ENCODE measurements at places on chromosomes 1 and 21.

GRCh38 chr1:87650306-87650705 is 321.6 kb downstream of the LMO4 start:
- no peak for DNase-seq

DNA sequence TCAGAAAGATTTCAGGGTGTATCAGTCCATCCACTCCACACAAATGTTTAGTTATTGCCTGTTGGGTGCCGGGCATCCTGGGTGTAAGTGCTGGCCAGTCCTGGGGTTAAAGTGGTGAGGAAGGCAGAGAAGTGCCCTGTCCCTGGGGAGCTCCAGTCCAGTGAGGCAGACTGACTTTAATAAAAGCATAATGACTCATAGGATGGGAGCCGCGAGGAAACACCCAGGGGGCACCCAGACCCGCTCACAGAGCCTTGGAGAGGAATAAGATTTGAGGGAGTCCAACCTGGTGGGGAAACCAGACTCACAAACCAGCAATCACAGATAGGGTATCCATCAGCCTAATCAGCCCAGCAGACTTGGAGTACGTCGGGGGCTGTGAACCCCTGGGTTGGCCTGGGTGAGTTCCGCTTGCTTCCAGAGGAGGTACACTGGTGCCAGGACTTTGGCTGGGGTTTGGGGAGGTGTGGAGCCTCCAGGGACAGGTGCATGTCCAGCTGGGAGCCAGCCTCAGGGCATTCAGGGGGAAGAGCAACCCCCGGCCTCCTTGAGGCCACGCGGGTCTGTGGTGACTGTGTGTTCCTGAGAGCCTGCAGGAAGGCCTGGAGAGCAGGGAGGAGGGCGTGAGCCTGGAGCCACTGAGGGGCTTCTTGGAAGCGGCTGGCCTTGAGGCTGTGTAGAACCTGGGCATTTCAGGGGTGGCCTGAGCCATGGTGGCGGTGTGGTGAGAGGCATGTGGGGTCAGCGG is 3.7 kb downstream of the PEAR1 start:
- DNase-seq: no peak

DNA sequence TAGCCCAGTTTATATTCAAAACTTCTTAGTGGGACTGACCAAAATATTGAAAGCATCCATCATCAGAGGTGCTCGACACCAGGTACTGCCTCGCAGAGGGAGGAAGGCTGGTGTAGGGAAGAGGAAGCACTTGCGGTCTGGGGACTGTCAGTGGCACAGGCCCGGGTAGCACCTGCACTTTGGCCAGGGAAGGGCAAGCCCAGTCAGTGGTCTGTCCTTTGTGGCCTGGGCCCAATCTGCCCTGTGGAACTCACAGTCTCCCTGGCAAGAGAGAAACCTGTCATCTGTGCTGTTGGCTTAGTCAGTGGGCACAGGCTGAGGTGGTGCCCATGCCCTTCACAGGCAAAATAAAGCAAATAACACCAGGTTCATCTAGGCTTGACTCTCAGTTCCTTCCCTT is 77.4 kb downstream of the SYT6 start:
- DNase-seq: no peak

- no peak for DNase-seq
Observed at GRCh38 chr1:66262208-66262963, 271.6 kb upstream of the SGIP1 start.

- DNase-seq: no peak
Observed at GRCh38 chr1:159009704-159010361, at the start of gene IFI16. IFI16 (plus strand) TSS chr1:159009907; CDS start chr1:159014681, 4,774 bp downstream.

DNA sequence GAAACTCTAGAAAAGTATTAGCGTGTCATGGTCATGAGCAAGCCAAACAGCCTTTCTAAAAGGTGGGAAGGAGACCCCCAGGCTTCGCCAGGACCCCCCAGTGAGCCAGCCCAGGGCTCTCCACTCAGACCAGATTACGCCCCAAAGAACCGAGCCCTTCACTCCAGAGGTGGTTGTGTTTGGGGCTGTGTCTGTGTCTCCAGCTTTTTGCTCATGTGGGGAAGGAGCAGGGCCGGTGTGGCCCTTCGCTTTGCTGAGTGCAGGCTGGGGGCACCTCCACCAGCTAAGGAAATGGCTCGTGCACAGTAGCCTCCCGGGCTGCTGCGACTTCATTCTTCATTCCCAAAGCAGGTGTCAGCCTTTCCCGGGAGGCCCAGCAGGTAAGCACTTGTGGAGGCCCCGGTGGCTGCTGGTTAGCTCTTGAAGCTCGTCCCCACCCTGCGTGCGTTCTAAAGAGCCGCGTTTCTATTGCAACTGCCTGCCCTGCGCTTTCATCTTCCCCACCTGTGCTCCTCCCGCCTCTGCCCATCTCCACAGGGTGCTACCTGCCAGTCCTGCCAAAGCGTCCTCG is 531 bp downstream of the TSPEAR start:
- no peak for DNase-seq

GRCh38 chr1:168236836-168237611 is 11.2 kb downstream of the SFT2D2 start:
- DNase-seq: no peak

- DNase-seq: no peak
Observed at GRCh38 chr1:26044971-26045721, 772 bp downstream of the SLC30A2 start.

Data from T-helper 17 cell (primary cell).